ENCODE measurements at places on chromosomes 5 and 9.

DNA sequence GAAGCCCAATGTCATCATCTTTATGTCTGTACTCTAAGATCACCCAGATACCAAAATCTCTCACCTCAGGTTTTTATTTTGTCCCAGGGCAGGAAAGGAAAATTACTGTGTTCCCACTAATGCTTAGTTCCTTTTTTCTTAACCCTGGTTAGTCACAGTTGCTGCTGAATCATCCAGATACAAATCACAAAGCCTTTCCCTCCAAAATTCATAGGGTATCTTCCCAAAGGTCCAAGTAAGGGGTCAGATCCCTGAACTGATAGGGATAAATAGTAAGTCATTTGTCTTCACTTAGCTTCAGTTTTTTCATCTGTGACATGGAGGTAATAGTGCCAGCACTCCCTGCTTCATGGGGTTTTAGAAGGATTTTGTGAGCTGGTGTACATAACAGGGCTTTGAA is 2.2 kb downstream of the PLCXD3 start:
- no peak for DNase-seq

- DNase-seq, result no peak
These were observed 135.4 kb upstream of the CCDC152 start for GRCh38 chr5:42621242-42621641.

- DNase-seq, result no peak
These were observed 147.1 kb downstream of the ERCC6L2 start for GRCh38 chr9:96022445-96023051.

DNA sequence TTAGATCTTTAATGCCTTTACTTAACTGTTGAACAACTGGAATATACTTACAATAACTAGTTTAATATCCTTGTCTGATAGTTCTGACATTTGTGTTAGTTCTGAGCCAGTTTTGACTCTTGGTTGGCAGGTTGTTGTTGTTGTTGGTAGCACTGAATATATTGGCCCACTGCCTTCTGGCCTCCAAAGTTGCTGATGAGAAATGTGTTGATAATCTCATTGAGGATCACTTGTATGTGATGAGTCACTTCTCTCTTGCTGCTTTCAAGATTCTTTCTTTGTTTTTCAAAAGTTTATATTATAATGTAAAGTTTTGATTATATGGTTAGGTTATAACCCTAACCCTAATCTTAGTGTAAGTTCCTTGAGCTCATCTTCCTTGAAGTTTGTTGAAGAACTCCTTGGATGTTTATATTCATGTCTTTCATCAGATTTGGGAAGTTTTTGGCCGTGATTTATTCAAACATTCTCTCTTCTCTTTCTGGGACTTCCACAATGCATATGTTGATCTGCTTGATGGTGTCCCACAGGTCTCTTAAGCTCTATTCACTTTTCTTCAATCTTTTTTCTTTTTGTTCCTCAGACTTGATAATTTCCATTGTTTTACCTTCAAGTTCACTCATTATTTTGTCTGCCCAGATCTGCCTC is 149.7 kb downstream of the FGF18 start:
- no peak for DNase-seq

DNA sequence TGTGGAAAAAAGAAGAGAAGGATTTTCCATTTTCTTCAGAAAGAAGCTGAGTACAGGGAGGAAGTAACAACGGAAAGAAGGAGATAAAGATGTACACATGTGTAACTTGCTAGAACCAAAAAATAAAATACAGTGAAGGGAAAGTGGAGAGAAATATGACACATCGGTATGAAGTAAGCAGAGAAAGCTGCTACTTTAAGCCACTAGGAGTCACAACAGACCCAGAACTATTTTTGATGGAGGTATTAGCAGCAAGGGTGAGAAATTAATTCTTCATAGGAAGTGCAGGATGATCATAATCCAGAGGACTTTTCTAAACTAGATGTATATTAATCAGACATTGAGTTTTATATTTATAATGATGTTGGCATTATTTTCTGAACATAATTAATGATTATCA is 88.5 kb downstream of the FAM174A start:
- peak; percentile 38 for DNase-seq

GRCh38 chr5:32601623-32602295 is 16.4 kb downstream of the SUB1 start:
- no peak for DNase-seq

DNA sequence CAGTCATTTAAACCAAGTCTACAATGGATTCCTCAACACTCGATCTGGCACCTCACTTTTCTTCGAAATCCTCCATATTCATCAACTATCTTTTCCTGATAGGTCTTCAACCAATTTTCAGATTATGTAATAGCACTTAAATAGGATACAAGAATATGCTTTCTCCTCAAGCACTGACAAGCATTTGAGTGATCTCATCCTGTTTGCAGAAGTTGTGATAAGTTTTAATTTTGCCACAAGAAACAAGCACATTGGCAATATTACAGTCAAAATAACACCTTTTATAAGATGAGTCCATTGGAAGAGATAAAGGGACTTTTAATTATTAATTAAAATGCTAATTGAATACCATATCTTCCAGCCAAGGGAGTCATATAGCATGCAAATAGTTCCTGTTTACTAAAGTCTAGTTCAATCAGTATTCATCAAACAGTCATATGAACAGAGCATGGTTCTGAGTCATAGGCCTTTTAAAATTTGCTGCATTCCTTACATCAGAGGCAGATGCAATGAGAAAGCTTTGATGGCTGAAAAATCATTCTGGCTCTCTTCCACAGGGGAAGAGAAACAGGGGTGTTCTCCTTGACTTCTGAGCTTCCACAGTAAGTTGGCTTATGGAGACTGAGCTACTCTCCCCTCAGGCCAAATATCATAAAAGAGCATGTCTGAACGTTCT is 32.7 kb upstream of the ZCCHC9 start:
- no peak for DNase-seq

GRCh38 chr9:12964271-12964670 is 189.5 kb downstream of the LURAP1L start:
- no peak for DNase-seq

- no peak for DNase-seq
These were observed 311.6 kb downstream of the ISL1 start for GRCh38 chr5:51694826-51695225.

GRCh38 chr5:151509836-151510235 is 62.4 kb downstream of the SLC36A1 start:
- DNase-seq, result no peak

- no peak for DNase-seq
These were observed 128.2 kb downstream of the MVB12B start for GRCh38 chr9:126454795-126455194.

DNA sequence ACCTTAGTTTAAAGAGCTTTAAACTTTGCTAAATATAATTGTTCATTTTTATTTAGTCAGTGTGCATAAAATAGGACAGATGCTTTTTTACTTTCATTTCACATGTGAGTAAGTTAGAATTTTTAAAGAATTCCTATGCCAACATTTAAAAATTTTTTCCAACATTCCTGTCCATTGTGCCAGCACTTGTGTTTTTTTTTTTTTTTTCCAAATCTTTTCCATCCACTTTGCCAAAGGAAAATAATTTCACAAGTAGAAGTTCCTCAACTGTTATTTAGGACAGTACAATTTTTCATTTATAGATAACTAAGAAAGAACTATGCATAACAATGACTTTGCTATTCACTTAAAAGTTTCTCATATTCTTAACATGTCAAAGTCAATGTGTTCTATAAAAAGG is 189.5 kb downstream of the ADAMTS6 start:
- DNase-seq, result no peak

- DNase-seq, result no peak
These were observed 110.9 kb downstream of the NTRK2 start for GRCh38 chr9:84780385-84780784.

DNA sequence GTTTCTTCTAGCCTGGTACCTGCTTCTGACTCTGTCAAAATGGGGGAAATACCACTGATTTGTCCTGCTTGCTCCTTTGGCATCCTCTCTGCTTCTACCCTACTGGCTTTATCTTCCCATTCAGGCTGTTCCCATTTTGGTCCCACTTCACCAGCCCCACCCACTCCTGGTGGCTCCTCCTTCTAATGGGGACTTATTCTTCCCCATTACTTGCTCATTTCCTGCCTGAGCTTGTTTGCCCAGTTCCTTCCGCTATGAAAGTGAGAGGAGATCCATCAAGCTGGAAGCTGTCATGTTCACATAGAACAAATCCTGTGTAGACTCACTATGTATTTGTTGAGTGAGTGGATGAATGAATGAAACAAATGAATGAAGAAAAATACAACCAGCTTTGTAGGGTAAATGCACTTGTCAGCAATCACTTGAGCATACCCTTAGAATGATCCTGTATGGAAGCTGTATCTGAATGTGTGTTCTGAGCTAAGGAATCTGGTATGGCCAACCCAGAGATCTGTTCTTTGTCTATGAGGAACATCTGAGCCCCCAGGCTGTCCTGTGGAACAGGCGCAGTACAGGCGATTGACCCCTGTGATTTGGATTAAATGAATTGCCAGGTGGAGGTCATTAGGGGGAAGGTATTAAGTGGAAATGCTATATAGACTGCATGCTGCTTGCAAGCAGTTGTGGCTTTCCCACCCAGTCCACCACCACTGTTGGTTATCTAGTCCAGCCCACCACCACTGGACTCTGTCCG is 89.5 kb downstream of the APBA1 start:
- no peak for DNase-seq

DNA sequence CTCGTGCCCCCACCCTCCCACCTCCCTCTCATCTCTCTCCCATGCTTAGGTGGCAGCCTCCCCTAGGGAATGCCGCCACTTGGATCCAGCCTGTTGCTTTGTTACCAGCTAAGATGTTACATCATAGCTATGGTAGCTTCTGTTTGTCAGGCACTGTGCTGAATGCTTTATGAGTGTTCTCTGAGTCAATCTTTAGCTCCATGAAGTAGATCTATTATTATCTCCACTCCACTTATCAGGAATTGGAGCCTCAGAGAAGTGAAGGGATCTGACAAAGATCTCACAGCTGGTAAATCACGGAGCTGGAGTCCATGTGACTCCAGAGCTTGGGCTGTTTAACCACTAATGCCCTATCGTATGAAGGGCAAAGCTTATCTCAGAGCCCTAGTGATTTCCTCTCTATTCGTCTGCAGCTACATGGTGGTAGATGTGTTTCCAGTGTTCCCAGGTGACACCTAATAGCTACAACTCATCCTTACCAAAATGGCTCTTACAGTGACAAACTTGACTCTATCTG is 54.1 kb downstream of the GARNL3 start:
- peak; percentile 27 for DNase-seq

DNA sequence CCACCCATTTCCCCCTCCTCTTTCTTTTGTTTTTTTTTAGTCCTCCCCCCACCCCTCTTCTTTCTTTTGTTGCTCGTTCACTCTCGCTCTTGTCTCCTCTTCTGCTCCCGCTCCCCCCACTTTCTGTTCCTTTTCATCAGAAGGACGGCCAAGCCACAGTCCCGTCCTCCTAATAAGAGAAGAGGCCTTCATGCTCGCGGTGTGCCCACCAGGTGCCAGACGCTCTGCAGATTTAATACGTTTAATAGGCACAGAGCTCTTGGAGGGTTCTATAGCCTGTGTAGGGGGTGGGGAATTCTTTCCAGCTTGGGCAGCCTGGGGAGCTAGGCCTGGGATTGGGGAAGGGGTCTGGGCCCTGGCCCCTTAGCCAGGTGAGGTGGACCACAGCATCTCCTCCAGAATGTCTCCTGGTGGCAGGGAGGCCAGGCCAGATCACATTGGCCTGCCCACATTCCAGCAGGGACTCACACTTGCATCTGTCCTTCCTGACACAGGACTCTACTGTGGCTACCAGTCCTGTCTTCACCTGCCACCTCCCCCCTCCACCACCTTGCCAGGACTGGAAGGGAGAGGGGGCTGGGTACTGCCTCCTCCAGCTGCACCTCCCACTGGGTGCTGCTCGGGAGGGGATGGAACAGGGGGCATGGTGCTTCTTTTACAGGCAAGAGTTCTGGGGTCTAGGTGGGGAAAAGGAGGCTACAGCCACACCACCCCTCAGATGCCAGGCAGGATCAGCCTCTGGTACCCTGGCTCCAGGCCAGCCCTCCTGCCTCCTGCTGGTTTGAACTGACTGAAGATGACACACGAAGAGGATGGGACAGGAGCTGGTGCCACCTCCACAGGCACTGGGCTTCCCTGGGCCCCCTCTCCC is 6.1 kb upstream of the BARX1 start:
- peak; percentile 32 for DNase-seq

DNA sequence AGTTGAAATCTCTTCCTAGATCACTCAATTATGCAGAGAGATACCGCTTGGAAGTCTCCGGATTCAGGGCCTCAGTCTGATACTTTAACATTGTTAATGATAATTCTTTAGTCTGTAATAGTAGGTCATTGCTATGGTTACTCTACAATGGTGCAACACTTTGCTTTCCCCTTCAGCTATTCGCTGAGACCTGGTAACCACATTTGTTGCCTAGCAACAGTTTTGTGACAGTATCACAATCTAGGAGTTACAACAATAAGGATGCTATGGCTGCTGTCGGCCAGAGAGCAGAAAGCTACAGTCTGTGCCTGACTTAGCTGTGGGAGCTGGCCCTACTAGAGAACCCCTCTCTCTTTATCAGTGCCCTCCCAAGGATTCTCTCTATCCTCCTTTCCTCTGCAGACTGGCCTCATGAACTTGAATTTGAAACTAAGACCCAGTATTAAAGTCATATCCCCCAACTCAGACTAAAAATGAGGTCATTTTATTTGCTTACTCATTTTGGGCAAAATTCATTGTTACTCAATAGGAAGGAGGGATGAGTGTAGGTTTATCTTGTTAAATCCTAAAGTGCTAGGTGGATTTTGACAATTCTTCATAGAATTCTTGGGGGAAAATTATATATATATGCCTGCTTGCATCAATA is 39.3 kb downstream of the NR2F1 start:
- DNase-seq, result peak; percentile 63

DNA sequence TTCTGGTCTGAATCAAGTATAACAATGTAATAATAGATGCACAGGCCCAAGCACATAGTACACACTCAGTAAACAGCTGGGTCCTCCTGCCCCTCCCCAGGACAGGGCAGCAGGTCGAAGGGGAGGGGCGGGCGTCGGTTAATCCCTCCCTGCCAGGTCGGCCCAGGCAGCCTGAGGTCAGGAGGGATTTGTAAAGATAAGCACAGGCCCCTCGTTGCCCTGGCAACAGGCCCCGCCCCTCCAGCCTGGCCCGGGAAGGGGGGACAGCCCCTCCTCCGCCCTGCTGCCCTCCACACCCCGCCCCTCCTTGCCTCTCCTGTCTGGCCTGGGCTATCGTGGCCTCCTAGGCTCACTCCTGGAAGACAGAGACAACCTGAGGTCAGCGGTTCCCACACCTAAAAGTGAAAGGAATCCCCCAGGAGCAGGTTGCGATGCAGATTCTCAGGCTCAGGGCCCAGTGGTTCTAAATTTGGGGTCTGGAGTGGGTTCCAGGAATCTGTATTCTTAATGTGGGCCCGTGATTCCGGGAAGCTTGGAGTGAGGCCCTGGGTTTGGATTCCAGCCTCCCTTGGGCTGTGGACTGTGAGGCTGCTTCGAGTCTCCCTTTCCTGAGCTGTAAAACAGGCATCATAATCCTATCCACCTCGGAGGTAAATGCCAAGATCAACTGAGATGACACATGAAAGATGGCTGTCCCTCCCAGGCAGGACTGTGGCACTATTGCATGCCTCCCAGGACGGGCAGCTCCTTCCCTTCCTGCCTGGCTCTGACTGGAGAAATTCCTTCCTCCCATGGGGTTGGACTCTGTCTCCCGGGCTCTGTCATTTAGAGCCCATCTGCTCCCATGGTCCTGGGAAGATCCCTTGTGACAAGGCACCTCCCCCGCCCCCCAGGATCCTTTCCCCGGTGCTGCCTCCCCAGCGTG is 4.4 kb downstream of the CRB2 start:
- DNase-seq, result peak; percentile 13
